ENCODE measurements at places on chromosomes 3 and 15.

DNA sequence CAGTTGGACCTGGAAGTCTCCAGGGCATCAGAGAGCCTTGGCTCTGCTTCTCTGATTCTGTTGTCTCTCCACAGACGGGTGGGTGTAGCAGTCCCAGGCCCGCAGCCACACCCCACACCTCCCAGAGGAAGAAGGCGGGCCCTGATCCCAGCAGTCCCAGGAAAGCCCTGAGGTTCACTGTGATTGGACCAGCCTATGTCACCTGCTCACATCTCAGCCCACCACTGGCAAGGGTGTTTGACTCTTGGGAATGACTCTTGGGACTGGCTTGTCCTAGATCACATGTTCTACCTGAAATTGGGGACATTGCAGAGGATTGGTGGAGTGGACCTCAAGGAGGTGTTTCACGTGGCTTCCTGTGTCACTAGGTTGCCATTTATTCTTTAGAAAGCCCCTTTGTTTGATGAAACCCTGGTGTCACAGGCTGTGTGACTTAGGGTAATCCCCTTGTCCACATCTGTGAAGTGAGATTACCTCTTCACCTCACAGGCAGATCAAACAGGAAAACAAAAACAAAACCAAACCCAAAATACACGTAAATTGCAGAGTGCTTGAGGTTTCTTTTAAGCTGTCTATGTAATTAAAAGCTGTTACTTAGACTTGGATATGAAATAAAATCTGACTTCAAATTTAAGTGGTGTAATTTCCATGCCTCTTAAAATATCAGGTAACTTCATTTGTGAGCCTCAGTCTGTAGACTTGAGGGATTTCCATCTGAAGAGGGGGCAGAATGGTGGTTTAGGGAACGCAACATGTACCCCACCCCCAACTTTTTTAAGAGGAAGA is 26.7 kb downstream of the FLNB start:
- DNase-seq: no peak

- no peak for DNase-seq
Measured at GRCh38 chr15:86001200-86001599, 78.5 kb upstream of the AGBL1 start.

GRCh38 chr3:10927551-10927950 is 65.0 kb upstream of the SLC6A1 start:
- DNase-seq: no peak

- no peak for DNase-seq
Measured at GRCh38 chr15:92541291-92542200, 114.0 kb downstream of the FAM174B start.

DNA sequence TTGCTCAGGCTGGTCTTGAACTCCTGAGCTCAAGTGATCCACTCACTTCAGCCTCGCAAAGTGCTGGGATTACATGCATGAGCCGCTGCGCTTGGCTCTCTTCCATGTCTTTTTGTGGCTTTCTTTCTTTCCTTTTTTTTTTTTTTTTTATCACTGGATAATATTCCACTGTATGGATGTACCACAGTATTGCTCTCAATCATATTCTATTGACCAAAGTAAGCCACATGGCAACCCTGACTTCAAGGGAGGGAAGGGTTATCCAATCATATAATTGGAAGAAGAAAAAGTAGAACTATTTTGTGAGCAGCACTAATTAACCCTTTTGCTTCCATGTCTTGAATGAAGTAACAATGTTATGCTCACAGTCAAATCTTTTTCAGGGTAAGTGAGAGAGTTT is 307.0 kb upstream of the RASGRP1 start:
- no peak for DNase-seq

DNA sequence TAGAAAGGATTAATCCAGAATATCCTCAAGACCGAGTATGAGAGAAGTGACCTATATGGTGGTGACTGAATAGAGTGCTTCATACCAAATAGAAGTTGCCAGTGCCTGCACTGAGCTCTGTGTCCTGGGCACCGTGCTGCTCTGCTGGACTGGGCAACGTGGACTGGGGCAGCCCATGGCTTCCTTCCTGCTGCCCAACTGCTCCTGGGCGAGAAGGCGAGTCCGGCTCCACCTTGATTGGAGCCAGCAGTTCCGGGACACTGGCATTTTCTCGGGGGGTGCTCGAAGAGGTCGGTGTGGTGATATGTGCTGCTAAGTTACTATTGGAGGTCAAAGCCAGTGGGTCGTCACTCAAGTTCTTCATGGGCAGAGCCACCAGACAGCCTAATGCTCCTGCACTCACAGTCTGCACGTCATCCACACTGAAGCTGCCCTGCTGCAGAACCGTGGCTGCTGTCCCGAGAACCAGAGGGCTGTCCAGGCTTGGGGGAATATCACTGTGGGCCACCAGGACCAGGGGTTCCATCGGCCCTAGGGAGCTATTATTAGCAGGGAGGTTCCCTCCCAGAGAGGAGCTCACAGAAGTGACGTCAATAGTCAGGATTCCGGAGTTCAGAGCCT is 14.1 kb downstream of the ZXDC start:
- no peak for DNase-seq

DNA sequence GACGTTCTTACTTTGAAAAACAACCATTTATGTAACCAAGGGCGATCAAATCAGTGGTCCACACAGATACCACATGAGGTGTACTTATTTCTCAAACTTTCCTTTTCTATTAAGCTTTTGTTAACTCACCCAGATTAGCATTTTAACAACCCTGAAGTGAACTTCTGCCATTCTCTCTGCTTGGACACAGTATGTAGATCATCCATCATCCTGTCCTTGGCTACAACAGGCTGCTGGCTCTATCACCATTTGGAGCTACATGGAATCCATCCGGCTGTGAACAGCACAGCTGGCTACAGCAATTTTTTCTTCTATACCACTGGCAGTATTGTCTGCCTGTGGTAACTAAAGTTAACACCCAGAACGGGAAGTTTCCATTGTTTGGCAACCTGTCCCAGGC is 4.4 kb downstream of the SEMA6D start:
- no peak for DNase-seq

- DNase-seq: no peak
Measured at GRCh38 chr3:146800484-146800883, 195.3 kb upstream of the PLSCR5 start.

GRCh38 chr3:182005701-182006100 is 294.0 kb downstream of the SOX2 start:
- no peak for DNase-seq

GRCh38 chr15:31257286-31257685 is 69.3 kb upstream of the KLF13 start:
- DNase-seq: no peak

GRCh38 chr15:82917249-82917648 is 35.3 kb downstream of the HOMER2 start:
- DNase-seq: no peak

DNA sequence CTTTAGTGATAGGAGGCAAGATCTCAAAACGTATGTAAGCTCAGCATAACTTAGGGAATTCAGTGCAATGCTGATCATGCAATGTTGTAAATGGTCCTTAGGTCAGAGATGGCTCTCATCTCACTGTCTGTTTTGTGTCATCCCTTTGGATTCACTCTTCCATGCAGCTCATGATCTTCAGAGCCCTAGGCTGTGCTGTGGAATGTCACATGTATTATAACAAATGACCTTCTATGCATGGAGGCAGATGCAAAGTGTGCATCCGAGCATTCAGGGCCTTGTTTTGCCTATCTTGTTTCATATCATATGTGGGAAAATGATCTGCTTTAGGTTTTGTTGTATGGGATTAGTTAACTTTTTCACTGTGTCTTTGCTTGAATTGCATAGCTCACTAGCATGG is 40.5 kb upstream of the PDZRN3 start:
- DNase-seq: no peak

- DNase-seq: no peak
Measured at GRCh38 chr3:53022647-53023046, 23.2 kb downstream of the SFMBT1 start.

DNA sequence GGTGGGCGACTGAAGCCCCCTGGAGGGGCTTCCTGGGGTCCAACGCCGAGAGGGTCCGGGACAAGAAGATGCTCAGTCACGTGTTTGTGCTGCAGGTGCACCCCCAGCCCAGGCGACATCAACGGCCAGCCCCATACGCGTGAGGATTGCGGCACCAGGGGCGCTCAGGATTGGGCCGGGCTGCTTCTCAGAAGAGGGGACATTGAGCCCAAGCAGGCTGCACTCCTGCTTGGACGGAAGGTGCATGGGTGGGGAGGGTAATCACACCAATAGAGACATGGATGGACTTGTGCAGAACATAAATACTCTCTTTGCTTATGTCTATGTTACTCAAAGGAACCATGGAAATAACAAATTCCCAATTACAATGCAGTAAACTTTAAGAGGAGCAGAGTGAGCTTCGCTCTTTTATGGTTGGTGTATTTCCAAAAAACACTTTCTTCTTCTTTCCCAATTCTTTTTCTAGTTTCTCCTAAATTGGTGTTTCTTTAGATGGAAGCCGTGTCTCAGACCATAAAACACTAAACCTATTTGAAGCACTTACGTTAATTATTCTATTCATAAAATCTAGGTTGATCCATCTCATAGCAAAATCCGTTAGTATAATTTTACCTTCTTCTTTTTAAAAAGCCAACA is 182.7 kb downstream of the GOLGA6L6 start:
- DNase-seq: no peak

GRCh38 chr3:3107858-3108257 is 2.3 kb downstream of the IL5RA start:
- no peak for DNase-seq

- no peak for DNase-seq
Measured at GRCh38 chr3:11238060-11238459, 34.1 kb upstream of the ATG7 start.

DNA sequence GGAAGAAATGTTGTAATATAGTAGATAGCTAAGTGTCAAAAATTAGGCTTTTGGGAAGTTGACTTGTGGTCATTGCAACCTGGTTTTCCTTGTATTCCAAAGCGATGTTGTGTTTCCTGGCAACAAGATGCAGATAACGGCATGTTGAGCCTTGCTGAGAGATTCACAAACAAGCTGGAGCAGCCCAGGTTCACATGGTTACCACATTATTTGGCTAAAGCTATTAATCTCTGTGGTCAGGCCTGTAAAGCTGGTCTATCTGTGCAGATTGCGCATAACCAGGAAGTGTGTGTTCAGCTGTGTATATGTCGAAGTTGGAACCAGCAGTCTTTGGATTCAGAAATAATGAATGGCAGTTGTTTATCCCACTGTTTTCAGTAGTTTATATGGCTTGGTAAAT is 6.6 kb downstream of the TIPARP start:
- DNase-seq: no peak

GRCh38 chr15:46127361-46127874 is 492.6 kb downstream of the SQOR start:
- no peak for DNase-seq

- no peak for DNase-seq
Measured at GRCh38 chr15:38512901-38513300, 51.7 kb downstream of the RASGRP1 start.

DNA sequence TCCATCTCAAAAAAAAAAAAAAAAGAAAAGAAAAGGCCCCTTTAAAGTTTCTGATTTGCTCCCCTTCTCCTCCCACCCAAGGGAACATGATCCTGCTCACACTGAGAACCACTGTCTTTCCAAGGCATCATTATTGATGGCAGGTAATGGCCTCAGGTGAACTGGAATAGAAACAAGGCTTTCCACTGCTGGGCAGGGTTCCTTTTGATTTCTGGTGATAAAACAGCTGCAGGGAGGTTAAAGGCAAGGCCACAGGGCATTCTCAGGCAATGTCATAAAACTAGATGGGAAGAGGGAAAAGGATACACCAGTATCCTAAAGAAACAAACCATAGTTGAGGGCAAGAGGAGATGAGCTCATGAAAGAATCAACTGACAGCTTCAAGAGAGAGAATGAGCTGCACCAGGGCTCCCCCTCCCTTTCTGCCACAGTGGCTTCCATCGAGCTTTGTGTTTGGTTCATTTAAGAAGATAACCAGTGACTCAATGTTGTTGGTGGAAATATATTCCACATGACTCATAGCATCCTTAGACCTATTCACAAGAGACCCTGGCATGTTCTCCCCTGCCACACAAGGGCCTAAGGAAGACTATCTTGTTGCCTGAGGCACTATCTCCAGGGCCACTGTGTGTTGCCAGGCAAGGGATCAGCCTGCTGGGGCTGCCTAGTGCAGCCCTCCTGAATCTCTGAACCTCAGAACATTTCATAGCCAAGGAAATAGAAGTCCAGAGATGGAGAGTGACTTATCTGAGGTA is 86.4 kb downstream of the WDR76 start:
- DNase-seq: peak; percentile 10

GRCh38 chr15:59649603-59650002 is 7.7 kb downstream of the GTF2A2 start:
- no peak for DNase-seq

DNA sequence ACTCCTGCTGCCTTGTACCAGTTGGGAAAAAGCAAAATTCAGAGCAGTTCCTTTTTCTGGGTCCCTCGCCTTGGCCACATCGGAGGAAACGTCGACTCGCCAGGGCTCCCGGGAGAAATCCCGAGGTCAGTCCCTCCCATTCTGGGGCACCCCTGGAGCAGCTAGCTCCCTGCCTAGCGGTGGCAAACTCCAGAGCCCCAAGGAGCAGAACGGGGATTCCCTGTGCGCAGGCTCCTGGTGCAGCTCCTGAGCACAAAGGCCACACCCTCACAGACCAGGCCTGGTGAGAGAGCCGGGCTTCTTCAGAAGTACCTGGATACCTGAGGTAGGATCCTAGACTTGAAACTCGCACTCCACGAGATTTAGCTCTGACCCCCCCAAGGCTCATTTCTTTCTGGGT is 2.6 kb downstream of the LRRC3B start:
- DNase-seq: no peak

GRCh38 chr3:15809313-15809712 is 11.5 kb upstream of the ANKRD28 start:
- no peak for DNase-seq

- no peak for DNase-seq
Measured at GRCh38 chr15:68583321-68583720, 4.5 kb downstream of the CORO2B start.

DNA sequence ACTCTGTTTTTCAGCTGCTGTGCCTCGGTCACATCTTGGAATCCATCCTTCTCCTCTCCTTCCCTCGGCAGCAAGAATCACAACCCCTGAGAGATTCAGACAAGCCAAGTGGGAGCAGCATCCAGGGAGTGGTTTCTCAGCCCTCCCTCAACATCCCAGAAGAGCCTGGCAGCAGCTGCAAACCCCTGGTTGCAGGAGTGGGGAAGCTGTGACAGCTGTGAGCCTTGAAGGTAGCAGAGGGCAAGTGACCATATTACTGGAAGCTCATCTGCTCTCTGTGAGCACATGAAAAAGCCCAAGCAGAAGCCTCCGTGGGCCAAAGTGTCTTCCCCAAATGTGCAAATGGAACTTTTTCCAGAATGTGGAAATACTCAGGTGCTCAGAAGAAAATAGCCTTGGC is 312.9 kb downstream of the NTRK3 start:
- no peak for DNase-seq
